Right atrium auricular region (tissue), 2 donors: ENCODE measurements at places on chromosomes 5 and 9. TPM values are rescaled to one million over a fixed set of nuclear protein-coding genes. Genes with fewer than 3 reads are reported as not detected.

The JMY gene
- total RNA-seq: 13.6 TPM

GRCh38 chr5:175306381-175306780 is 137.6 kb downstream of the DRD1 start:
- DNase-seq: no peak

The CER1 gene
- not detected for total RNA-seq

DNA sequence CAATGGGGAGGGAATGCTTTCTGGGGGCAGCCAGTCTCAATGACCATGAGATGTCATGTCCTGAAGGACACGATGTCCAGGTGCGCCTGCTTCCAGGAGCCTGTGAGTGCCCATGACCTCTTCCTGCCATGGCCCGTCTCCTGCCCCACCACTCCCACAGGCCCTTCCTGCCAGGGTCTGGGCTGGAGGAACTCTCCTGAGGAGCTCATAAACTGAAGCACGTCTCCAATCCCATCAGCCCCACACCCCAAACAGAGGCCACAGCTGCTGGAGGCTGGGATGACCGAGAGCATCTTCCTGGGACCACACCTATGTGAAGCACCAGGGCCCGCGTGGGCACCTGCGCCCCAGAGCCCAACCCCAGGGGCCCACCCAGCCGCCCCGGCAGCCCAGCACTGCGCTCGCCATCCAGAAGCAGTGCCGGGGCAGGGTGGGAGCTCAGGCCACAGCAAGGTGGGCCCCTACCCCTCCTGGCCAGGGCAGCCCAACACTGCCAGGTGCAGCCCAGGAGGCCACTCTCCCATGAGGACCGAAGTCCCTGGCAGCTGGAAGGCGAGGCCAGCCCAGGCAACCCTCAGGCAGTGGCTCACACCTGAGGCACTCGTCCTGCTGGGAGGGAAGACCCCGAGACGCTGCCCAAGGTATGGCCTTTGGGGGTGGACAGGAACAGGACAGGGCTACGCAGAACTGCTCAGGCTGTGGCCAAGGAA is 53.9 kb upstream of the UBAC1 start:
- no peak for DNase-seq

DNA sequence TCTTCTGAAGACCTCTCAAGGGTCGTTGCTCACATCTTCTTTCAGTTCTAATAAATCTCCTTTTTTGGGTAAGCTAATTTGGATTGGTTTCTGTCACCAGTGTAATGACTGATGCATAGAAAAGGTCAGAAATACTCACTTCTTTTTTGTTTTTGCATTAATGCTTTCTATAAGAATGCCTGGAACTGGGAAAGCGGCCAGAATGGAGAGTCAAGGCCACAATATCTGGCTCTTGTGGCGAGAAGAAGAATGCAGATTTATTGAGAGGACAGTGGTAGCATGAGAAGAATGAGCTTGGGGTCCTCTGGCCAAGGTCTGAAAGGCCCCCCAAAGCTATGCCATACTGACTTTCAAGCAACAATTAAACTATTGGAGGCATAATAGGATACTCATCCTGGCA is 88.0 kb upstream of the SLC12A2 start:
- DNase-seq: no peak

- no peak for DNase-seq
These were observed 747 bp upstream of the UNC5A start for GRCh38 chr5:176809544-176810080.

The IGFBPL1 gene
- 1.3 TPM for total RNA-seq

The TRIP13 gene
- total RNA-seq: 0.93 TPM

DNA sequence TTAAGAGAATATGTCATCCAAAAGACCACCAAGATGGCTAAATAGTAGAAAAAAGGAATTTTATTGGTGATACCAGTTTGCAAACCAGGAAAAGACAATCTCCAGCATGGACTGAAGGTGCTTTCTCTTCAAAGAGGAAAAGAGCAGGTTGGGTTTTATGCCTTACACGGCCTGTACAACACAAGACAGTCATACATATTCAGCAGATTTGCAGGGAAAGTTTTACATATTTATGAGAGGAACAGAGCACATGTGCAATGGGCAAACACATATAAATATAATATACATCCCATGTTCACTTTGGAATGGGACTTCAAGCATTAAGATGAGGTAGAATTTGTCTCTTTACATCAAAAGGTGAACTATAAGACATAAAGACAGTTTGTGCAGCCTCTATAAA is 70.3 kb upstream of the PPP2CA start:
- no peak for DNase-seq

DNA sequence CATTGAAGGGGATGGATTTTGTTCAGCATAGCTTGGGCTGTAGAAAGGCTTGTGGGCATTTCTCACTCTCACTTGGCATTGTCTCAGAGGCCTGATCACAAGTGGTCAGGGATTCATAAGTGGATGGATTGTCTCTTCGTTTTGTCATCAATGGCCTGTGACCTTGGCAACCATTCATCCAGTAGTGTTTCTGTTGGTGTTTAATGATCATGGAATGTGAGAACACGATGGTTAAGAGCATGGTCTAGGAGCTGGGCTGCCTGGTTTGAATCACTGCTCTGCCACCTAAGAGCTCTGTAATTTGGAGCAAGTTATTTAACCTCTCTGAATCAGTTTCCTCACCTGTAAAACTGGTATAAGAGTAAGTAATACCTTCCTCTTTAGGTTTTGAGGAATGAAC is 430.1 kb upstream of the MEF2C start:
- no peak for DNase-seq

DNA sequence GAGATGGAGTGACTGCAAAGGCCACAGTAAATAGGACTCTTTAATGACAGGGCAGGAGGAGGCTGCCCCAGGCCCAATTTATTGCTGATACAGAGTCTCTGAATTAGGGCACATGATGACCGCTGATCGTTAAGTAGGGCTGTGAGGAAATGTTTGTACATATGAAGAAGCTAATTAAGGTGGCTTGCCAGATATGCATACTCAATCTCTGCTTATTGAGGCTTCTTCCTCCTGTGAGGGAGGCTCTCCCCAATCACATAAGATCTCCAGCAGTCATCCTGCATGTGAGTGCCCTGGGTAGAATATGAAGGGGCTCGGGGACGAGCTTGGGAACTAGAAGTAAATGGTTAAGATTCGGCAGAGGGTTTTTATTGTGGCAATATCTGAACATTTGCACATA is 8.2 kb upstream of the CD180 start:
- no peak for DNase-seq

GRCh38 chr5:171706736-171707441 is 78.7 kb upstream of the SMIM23 start:
- DNase-seq: peak; percentile 30

The PIP5K1B gene
- 44.8 TPM for total RNA-seq

GRCh38 chr5:29023541-29023940 is 1985.2 kb upstream of the CDH9 start:
- no peak for DNase-seq

DNA sequence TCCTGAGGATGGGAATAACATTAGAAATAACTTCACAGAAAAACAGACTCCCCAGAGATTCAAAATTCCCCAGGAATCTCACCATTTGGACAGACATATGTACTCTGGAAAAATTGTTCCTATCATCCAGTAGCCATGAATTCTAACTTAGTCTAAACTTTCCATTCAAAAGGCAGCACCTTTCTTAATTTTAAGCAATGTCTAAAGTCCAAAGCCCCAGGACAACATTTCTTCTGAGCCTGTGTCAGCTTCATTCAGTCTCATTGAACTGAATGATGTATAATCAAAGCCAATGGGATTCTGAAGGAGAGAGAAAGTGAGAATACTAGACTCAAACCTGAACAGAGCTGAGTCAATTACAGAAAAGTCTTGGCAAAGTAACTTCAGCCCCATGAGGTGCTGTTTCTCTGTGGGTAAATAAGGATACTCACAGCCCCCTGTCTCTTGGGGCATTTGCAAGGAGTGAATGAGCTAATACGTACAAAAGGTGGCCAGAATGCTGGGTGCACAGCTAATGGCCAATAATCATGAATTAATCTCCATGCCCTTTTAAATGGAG is 140.6 kb downstream of the SEMA5A start:
- DNase-seq: no peak

GRCh38 chr5:5351288-5351979 is 71.0 kb upstream of the ICE1 start:
- DNase-seq: no peak

DNA sequence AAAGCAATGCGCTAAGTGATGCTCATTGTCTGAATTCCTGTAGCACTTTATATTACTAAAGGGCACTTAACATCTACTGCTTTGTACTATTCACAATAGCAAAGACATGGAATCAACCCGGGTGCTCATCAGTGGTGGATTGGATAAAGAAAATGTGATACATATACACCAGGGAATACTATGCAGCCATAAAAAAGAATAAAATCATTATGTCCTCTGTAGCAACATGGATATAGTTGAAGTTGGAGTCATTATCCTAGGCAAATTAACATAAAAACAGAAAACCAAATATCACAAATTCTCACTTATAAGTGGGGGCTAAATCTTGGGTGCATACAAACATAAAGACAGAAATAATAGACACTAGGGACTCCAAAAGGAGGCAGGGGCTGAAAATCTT is 308.3 kb downstream of the TRPM3 start:
- DNase-seq: no peak

GRCh38 chr5:149781612-149782011 is 51.5 kb downstream of the PPARGC1B start:
- DNase-seq: no peak

- no peak for DNase-seq
These were observed 45.6 kb upstream of the MYO10 start for GRCh38 chr5:16981700-16982099.

GRCh38 chr5:165405340-165405739 is 1899.9 kb downstream of the MAT2B start:
- DNase-seq: no peak

DNA sequence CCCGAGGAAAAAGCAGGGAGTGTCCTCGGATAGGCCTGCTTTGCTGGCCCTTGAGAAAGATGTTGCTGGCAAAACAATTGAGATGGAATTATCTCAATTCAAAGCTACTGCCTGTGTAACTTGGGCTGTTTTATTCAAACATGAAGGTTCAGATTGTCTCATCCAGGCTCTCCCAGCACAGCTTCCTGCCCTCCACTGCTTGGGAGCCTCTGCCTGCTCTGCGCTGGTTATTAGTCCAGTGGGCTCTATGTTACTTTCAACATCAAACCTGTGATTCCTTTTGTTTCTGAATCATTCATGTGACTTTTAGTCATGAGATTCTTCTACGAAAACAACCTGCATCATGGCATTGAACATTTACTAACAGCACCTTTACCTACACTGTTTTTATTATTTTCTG is 123.2 kb downstream of the SNCAIP start:
- DNase-seq: no peak

DNA sequence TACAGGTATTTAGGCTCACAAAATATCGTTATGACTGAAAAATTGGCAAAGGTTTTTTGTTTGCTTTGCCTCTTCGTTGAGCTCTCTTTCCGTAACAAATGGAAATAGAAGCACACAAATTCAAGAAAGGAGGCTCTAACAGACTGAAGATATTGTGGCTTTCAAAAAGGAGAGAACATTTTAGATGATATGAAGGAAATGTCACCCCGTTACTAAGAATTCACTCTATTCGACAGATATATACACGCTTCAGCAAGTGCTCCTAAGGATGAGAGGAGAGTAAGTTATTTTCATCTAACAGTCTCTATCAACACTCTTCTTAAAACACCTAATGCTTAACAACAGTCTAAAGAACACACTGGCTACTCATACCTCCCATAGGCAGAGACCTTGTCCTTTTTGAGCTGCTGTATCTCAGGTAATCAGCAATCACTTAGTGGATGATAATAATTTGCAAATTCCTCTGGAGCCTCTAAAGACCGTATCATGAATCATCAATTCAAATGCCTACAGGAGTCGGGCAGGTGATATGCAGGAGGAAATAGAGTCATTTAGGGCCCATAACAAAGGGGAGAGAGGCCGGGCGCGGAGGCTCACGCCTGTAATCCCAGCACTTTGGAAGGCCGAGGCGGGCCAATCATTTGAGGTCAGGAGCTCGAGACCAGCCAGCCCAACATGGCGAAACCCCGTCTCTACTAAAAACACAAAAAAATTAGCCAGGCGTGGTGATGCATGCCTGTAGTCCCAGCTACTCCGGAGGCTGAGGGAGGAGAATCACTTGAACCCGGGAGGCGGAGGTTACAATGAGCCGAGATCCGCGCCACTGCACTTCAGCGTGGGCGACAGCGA is 1.4 kb upstream of the HSDL2 start:
- no peak for DNase-seq

- no peak for DNase-seq
These were observed 808.4 kb downstream of the CDH18 start for GRCh38 chr5:19179571-19179970.

The FOXD4L5 gene
- total RNA-seq: not detected

DNA sequence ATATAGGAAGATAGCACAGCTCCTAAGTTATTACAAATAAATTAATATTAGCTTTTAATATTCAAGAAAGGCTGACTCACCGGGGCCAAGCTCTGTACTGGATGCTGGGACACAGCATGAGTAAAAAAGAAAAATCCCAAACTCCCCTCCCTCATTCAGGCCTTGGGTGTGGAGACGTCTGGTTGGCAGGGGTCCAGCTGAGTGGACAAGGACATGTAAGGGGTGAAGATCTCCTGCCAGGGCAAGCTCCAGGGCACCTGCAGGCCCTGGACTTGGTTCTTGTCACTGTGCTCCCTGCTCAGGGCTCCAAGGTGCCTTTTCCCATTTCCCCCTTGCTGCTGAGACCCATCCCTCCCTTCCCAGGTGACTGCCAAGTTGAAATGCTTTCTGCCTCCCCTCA is 388.5 kb downstream of the ENC1 start:
- no peak for DNase-seq

- no peak for DNase-seq
These were observed 95.6 kb downstream of the ADAMTS16 start for GRCh38 chr5:5235685-5236084.

The LIFR gene
- total RNA-seq: 58.0 TPM

The DYNC2I2 gene
- 33.1 TPM for total RNA-seq

GRCh38 chr9:1920386-1920785 is 94.8 kb upstream of the SMARCA2 start:
- DNase-seq: no peak

GRCh38 chr9:77707383-77708063 is 59.4 kb upstream of the GNA14 start:
- peak; percentile 84 for DNase-seq
